HAP-1 (cell line): ENCODE measurements at places on chromosomes 6 and 20.

- no peak for DNase-seq
Measured at GRCh38 chr20:46303176-46303956, 4.9 kb downstream of the CDH22 start.

- DNase-seq: no peak
Measured at GRCh38 chr6:110655821-110656220, 159.4 kb downstream of the CDK19 start.

DNA sequence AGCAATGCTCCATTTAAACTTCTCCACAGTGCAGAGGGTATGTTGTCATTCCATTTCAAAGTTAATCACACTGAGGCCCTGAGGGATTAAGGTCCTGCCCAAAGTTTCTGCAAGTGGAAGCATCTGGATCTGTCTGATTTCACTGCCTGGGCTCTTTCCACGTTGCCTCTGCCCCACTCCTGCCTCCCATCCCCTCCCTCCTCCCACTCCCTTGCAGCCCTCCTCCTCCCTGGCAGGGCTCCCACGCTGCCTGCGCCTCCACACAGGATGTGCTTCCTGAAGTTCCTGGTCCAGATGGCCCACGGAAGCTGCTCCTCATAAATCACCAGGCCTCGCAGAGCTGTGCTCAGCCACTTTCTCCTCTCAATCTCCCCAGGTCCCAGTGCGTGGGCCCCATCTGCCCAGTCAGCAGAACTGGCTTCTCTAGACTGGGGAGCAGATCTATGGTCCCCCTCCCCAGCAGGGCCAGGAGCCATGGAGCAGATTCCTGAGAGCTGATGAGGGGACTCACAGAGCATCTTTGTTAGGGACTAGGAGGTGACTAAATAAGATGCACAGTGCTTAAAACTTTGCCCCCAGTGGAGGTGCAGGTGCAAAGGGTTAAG lies 65.4 kb upstream of the MAFB start:
- no peak for DNase-seq

DNA sequence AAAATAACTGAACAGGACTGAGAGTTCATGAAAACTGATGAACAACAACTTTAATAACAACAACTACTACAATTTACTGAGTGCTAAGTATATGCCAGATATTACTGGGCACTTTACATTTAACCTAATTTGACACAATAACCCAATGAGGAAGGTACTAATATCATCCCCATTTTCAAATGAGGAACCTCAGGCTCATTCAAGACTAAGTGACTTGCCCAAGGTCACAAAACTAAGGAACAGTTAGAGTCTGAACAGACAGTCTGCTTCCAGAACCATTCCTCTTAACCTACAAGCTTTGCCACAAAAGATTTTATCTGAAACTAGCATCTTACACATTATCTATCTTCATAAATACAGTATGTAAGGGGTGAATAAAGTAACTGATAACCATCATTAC lies 10.6 kb upstream of the NDRG3 start:
- no peak for DNase-seq

DNA sequence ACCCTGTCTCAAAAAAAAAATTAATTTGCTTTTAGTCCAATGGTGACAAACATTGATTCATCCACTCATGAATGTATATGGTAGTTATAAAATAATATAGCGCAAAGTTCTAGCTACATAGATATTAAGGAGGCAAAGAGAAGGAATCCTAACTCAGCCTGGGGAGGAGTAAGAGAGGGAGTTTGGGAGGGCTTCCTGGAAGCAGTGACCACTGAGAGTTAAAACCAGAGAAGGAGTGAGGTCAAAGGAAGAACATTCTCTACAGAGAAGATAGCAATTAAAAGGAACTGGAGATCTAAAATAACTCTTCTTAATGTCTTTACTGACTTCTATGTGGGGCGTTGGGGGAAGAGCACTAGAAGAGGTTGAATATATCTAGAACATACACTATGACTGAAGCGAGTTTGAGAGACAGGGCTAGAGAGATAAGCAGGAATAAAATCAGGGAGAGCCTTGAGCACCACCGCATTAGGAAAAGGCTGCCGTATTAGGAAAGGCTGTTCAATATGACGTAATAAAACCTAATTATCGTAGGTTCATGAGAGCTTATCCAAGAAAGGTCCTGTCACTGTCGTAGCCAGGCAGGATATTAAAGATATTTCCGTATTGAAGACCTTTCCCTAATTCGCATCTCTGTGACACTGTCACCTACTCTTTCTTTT lies 81.8 kb upstream of the CNKSR3 start:
- no peak for DNase-seq

DNA sequence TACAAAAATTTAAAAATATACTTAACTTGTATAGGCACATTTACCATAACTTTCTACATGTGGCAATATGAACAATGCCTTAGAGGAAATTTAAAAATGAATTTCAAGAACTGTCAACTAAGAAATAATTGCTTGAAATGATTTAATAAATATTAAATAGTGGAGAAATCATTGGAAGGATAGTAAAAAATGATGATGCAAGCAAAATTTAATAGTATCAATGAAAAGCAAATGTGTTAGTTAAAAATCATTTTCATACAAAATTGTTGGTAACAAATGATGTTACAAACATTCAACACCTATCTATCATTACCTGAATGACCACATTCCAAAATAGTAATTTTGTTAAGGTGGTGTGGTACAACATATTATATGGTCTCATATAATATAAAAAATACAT lies 331.0 kb downstream of the HAO1 start:
- DNase-seq: no peak

- no peak for DNase-seq
Measured at GRCh38 chr6:170261643-170262488, 29.0 kb downstream of the DLL1 start.
